Activated CD4-positive, CD25-positive, alpha-beta regulatory T cell treated with anti-CD3 and anti-CD28 coated beads, Interleukin-2, amount 50 U/mL, for 24 hours (primary cell): ENCODE measurements at places on chromosomes 11 and 22.

DNA sequence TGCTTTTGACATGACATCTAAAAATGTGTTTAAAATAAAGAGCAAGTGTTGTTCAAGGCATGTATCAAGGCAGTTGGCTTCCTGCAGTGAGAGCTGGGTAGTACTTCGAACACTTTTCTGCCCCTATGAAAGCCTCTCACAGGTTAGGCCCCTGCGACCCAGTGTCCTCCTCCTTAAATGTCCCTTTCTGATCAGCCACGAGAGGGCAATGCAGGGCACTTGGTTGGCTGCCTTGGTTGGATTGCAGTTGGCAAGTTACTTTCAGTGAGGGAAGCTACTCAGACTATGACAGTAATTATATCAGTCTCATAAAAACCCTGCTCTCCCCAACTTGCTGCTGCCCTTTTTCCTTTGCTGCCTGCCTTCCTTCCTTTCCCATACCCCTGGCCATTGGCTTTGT, 743.8 kb downstream of the NTM start:
- ATAC-seq = no peak

- ATAC-seq = no peak
These were observed 20.2 kb downstream of the MPPED1 start for GRCh38 chr22:43431808-43432554.

- ATAC-seq = no peak
These were observed 12.0 kb downstream of the SLC35E4 start for GRCh38 chr22:30647536-30647935.

- ATAC-seq = no peak
These were observed 1.2 kb downstream of the BACE1 start for GRCh38 chr11:117314840-117315239.

GRCh38 chr22:40560994-40561515, 75.5 kb downstream of the MRTFA start:
- no peak for ATAC-seq
